ENCODE measurements at places on chromosomes 1 and 21. TPM values are rescaled to one million over a fixed set of nuclear protein-coding genes. Genes with fewer than 3 reads are reported as not detected.

The SYCP1 gene
- not detected for total RNA-seq

DNA sequence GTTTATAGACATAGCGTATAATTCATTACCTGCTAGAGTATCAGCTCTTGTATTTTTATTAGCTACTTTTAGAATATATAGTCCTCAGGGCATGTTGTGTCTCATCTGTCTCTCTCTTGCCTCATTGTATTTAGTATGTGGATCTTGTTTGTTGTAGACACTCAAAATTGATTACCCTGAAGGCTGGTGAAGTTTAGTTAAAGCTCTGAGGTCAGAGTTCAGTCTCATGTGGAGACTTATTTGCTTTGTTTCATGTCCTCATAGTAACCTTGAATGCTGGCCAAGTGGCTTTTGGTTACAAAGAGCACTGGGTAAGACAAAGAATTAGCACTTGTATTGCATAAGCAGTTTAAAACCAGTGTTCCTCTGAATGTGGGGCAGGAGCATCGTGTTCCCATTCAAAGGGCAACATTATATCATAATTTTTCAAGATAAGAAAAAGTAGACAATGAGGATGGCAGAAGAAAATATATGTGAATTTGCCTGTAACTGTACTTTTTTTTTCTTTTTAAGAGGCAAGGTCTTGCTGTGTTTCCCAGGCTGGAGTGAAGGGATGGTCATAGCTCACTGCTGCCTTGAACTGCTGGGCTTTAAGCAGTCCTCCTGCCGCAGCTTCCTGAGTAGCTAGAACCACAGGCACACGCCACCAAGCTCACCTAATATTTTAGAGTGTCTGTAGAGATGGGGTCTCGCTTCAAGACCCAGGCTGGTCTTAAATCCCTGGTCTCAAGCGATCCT lies 17.4 kb downstream of the CNST start:
- no peak for DNase-seq

- DNase-seq: peak; percentile 45
These were observed 55.6 kb downstream of the NKAIN1 start for GRCh38 chr1:31183927-31184554.

The IGSF5 gene
- not detected for total RNA-seq

The AKNAD1 gene
- total RNA-seq: not detected

DNA sequence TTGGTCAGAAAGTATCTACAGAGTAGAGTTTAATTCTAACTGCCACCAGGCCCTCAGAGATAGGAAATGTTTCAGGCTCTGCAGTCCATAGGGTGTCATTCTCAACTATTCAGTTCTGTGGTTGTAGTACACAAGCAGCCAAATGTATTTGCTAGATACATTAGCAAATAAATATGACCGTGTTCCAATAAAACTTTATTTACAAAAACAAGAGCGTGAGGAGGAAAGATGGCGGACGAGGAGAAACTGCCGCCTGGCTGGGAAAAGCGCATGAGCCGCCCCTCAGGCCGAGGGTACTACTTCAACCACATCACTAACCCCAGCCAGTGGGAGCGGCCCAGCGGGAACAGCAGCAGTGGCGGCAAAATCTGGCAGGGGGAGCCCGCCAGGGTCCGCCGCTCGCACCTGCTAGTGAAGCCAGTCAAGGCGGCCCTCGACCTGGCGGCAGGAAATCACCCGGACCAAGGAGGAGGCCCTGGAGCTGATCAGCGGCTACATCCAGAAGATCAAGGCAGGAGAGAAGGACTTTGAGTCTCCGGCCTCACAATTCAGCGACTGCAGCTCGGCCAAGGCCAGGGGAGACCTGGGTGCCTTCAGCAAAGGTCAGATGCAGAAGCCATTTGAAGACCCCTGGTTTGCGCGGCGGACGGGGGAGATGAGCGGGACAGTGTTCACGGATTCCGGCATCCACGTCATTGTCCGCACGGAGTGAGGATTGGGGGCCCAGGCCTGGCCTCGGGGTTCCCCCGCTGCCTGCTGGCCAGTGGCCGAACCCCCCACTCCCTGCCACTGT lies 286.1 kb downstream of the LRRC40 start:
- DNase-seq: no peak

- DNase-seq: no peak
These were observed 75.4 kb downstream of the MRPL37 start for GRCh38 chr1:54275349-54275748.

The TMEM82 gene
- total RNA-seq: not detected

- DNase-seq: no peak
These were observed 140.1 kb upstream of the DUSP10 start for GRCh38 chr1:221881805-221882581.

- no peak for DNase-seq
These were observed 60.4 kb downstream of the CAMK2N1 start for GRCh38 chr1:20425622-20426021.

DNA sequence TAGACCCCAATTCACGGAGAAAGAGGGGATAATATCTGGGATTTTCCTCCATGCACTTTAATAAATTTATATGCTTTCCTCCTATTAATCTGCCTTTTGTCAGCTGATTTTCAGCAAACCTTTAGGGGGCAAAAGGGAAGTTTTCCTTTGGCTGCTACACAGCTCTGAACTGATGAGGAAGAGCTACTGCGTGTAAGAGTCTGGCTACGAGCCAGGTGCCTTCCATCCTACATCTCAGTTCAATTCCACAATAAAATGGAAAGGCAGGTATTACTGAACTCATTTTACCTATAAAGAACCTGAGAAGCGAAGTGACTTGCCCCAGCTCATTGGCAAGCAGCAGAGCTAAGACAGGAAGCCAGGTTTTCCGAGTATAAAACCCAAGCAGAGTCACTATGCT lies 28.3 kb upstream of the ZNF326 start:
- no peak for DNase-seq

All from CD4-positive, CD25-positive, alpha-beta regulatory T cell (primary cell).